Suprapubic skin (tissue), 4 donors: ENCODE measurements at places on chromosomes 6 and 20. TPM values are rescaled to one million over a fixed set of nuclear protein-coding genes. Genes with fewer than 3 reads are reported as not detected.

SASH1 gene
- 69.5 TPM for total RNA-seq

KCNG1 gene
- 0.85 TPM for total RNA-seq

MRAP2 gene
- 1.6 TPM for total RNA-seq

FERMT1 gene
- 35.8 TPM for total RNA-seq

DPPA5 gene
- total RNA-seq, result not detected

LRRC73 gene
- not detected for total RNA-seq

MDFI gene
- total RNA-seq, result 21.7 TPM

WFDC11 gene
- total RNA-seq, result not detected

GRCh38 chr6:151901009-151901411 is 93.5 kb downstream of the ESR1 start:
- H3K36me3 ChIP-seq, result no peaks in the 10 kb centered on the region
- DNase-seq, result no peak
- H3K4me3 ChIP-seq, result no peak overlapping the region
- no peaks in the 10 kb centered on the region for H3K27me3 ChIP-seq
- peaks cover 2% of the 10 kb centered on the region for H3K4me1 ChIP-seq

- no peak for DNase-seq
- H3K27ac ChIP-seq, result no peak overlapping the region
- H3K4me1 ChIP-seq, result no peaks in the 10 kb centered on the region
Measured at GRCh38 chr20:12788632-12789299, 220.0 kb upstream of the SPTLC3 start.

GRCh38 chr20:35368666-35369423 is 42.9 kb downstream of the UQCC1 start:
- H3K27me3 ChIP-seq, result no peaks in the 10 kb centered on the region
- H3K4me3 ChIP-seq, result no peak overlapping the region
- peaks cover 43% of the 10 kb centered on the region for H3K36me3 ChIP-seq
- peaks cover 2% of the 10 kb centered on the region for H3K4me1 ChIP-seq
- DNase-seq, result no peak

DNA sequence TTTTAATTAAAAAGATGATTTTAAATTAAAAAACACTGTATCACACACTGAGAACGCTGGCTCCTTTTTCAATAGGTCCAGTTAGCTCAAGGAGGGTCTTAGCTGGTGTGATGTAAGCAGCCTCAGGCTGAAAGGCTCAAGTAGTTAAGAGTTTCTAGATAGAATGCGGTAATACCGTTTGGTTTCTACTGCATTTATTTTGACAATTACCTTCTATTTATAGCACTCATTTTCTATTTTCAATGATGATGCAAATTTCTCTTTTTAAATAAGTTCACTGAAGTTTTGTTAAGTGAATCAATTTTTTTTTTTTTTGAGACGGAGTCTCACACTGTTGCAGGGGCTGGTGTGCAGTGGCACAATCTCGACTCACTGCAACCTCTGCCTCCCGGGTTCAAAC is 87.1 kb downstream of the PREX1 start:
- no peak overlapping the region for H3K4me3 ChIP-seq
- no peak for DNase-seq
- no peak overlapping the region for H3K27ac ChIP-seq
- no peaks in the 10 kb centered on the region for H3K27me3 ChIP-seq
- peaks cover 9% of the 10 kb centered on the region for H3K36me3 ChIP-seq

GRCh38 chr6:133242637-133243585 is 1.8 kb downstream of the EYA4 start:
- no peaks in the 10 kb centered on the region for H3K36me3 ChIP-seq
- no peak for DNase-seq
- peak overlapping the region; percentile 48 for H3K4me3 ChIP-seq
- peaks cover 75% of the 10 kb centered on the region for H3K27me3 ChIP-seq
- H3K27ac ChIP-seq, result no peak overlapping the region
- peaks cover 26% of the 10 kb centered on the region for H3K4me1 ChIP-seq

GRCh38 chr20:14643556-14643955 is 306.1 kb upstream of the FLRT3 start:
- H3K27me3 ChIP-seq, result no peaks in the 10 kb centered on the region
- no peaks in the 10 kb centered on the region for H3K36me3 ChIP-seq
- H3K27ac ChIP-seq, result no peak overlapping the region
- H3K4me1 ChIP-seq, result no peaks in the 10 kb centered on the region

GRCh38 chr20:52047811-52048764 is 143.5 kb downstream of the ZFP64 start:
- H3K27me3 ChIP-seq, result no peaks in the 10 kb centered on the region
- H3K4me3 ChIP-seq, result no peak overlapping the region
- no peaks in the 10 kb centered on the region for H3K36me3 ChIP-seq
- H3K4me1 ChIP-seq, result no peaks in the 10 kb centered on the region
- H3K27ac ChIP-seq, result no peak overlapping the region

- DNase-seq, result no peak
- H3K4me3 ChIP-seq, result no peak overlapping the region
- no peaks in the 10 kb centered on the region for H3K36me3 ChIP-seq
- no peaks in the 10 kb centered on the region for H3K27me3 ChIP-seq
Measured at GRCh38 chr6:51459958-51460357, 627.5 kb downstream of the PKHD1 start.

DNA sequence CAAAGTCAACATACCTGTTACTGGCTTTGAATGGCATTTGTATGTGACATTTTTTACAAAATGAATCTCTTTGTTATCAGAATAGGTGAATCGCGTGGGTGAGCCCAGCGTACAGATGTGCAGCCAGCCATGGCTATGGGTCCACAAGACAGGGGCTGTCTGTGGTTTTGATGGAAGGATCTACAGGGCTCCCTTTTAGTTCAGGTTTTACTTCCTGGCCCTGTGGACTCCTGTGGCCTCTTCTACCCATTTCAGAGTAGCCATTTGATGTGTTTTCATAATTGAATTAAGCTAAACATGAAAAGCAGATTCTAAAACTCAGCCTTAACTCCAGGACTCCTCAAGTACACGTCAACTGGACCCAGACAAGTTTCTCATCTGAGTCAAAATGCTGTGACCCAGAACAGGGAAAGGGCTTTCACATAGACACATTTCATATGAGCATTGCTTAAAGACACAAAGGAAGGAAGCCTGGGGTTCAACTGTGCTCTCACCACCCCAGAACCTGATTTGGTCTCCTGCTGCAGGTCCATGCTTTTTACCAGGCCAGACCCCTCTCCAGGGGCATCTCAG is 105.3 kb upstream of the NAA20 start:
- H3K27ac ChIP-seq, result no peak overlapping the region
- H3K36me3 ChIP-seq, result no peaks in the 10 kb centered on the region
- DNase-seq, result peak; percentile 27
- H3K4me3 ChIP-seq, result no peak overlapping the region

- peaks cover 79% of the 10 kb centered on the region for H3K4me1 ChIP-seq
- H3K27me3 ChIP-seq, result no peaks in the 10 kb centered on the region
- H3K27ac ChIP-seq, result no peak overlapping the region
- H3K36me3 ChIP-seq, result no peaks in the 10 kb centered on the region
- DNase-seq, result no peak
Measured at GRCh38 chr6:16336056-16336818, 97.8 kb downstream of the GMPR start.

DNA sequence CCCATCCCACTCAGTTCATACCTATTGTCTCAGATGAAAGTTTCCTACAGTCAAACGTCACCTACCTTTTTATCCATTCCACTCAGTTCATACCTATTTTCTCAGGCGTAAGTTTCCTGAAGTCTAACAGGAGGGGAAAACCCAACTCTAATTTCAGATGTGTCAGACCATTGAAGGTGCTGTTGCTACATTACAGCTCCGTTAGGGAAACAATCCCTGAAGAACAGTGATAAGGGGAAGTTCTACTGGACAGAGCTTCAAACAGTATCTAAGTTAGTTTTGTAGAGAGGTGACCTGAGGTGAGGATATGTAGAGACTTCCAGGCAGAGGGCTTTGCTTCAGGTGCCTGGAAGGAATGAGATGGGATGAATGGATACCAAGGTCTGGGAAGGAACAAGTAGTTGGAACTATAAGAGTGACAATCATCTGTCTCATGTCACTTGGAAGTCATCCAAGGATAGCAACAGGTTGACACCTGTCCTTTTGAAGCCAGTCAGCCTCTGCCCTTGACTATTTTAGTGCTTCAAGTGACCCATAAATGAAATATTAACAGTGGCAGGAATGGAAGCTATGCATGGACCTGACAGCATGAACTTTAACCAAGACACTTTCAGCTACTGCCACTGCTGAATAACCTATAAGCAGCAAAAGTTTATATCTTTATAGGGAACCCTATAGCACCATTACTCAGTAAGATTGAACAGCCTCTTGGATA is 191.6 kb upstream of the MOCS1 start:
- H3K4me1 ChIP-seq, result no peaks in the 10 kb centered on the region
- H3K27ac ChIP-seq, result no peak overlapping the region
- no peaks in the 10 kb centered on the region for H3K27me3 ChIP-seq
- no peak for DNase-seq
- H3K36me3 ChIP-seq, result no peaks in the 10 kb centered on the region
- H3K4me3 ChIP-seq, result no peak overlapping the region

DNA sequence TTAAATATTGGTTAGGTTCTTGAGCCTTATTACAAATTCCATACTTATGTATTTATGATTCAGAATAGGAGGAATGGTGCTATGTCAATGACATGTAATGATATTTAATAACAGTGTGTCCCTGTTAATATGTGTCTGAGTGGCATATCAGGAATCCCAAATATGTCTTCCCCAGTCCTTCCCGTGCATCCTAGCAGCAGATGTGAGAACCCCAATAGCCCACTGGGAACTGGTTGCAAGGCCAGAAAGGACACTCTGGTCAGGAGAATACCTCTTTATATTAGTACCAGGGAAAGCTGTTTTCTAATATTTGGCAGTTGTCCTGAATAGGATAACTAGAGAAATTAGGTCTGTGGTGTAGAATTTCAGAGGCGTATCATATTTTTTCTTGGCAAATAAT is 159.1 kb upstream of the PDE7B start:
- H3K4me1 ChIP-seq, result no peaks in the 10 kb centered on the region
- no peak overlapping the region for H3K27ac ChIP-seq
- H3K4me3 ChIP-seq, result no peak overlapping the region
- H3K36me3 ChIP-seq, result no peaks in the 10 kb centered on the region

- H3K4me3 ChIP-seq, result no peak overlapping the region
- no peak for DNase-seq
- H3K27me3 ChIP-seq, result no peaks in the 10 kb centered on the region
- H3K36me3 ChIP-seq, result no peaks in the 10 kb centered on the region
Measured at GRCh38 chr6:151564654-151565053, 70.8 kb downstream of the CCDC170 start.

DNA sequence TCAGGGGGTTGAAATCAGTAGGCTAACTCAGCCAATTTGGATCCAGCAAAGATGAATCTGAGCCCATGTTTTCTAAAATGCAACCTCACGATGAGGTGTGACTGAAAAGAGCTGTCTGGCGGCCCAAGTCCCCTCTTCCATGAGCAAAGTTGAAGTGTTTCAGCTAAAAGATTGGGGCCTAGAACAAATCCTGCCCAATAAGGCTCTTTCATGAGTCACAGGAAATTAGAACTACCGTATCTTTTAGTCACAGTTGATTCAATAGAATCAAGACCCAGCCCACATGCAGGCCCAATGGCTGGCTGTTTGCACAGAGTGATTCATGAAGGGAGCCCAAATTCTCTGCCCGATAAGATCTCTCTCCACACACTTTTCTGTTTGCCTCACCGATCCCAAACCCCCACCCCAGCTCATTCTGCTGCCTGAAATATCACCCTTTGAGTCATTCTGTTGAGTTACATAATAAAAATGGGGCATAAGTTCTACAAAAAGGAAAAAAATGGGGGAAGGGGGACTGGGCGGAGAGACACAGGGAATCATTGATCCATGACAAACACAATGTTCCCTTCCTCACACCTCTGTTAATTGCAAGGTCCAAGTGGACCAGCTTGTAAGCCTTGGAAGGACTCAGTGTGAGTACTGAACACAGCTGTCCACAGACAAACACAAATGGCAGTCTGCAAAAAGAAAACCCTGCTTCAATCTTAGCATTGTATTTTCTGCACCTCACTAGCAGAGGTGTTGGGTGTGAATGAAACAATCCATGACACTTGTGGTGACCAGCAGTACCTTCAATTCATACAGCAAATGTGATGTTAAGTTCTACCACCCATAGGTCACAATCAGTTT is 13.8 kb downstream of the FOXQ1 start:
- no peak for DNase-seq
- H3K36me3 ChIP-seq, result no peaks in the 10 kb centered on the region
- H3K27ac ChIP-seq, result no peak overlapping the region
- H3K27me3 ChIP-seq, result peaks cover 2% of the 10 kb centered on the region
- peaks cover 17% of the 10 kb centered on the region for H3K4me1 ChIP-seq
- no peak overlapping the region for H3K4me3 ChIP-seq

DNA sequence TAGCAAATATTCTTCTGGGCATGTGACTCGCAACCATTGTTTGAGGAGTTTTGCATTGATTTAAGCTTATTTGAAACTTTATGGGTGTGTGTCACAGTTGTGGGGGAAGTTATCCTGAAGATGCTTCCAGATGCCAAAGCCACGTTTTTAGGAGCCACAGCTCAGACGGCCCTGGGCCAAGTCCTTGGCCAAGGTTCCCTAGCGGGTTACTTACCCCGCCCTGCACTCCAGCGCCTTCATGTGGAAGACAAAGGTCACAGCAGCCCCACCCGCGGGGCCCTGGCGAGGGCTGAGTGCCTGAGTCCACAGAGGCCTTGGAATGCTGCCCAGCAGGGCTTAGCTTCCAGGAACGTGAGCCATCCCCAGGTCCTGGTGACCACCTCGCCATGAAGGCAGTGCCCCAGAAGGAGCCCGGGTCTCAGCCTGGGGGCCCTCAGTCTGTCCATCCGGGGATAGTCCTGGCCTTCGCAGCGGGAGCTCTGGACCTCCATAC is 308.3 kb downstream of the CDH4 start:
- no peaks in the 10 kb centered on the region for H3K4me1 ChIP-seq
- no peak overlapping the region for H3K4me3 ChIP-seq
- no peaks in the 10 kb centered on the region for H3K36me3 ChIP-seq
- peaks cover 4% of the 10 kb centered on the region for H3K27me3 ChIP-seq
- DNase-seq, result no peak
- no peak overlapping the region for H3K27ac ChIP-seq

- DNase-seq, result no peak
- H3K4me3 ChIP-seq, result no peak overlapping the region
- no peaks in the 10 kb centered on the region for H3K27me3 ChIP-seq
- H3K27ac ChIP-seq, result no peak overlapping the region
- no peaks in the 10 kb centered on the region for H3K4me1 ChIP-seq
Measured at GRCh38 chr6:149212892-149213801, 104.4 kb upstream of the TAB2 start.

DNA sequence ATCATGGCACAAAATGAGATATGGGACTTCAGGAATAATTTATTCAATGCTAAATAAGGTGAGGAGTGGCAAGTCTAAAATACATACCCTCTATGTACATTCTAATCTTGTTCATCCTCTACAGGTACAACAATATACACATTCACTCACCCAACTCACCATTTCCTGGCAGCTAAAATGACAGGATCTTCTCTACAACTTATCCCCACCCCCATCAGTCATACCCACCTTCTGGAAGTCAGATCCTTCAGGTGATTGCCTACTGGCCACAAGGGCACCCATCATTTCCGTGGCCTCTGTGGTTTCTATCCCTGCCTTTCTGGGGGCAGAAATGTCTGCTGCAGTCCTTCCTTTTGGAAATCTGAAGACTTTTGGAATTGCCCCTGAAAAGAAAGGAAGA is 22.8 kb upstream of the CRIP3 start:
- no peaks in the 10 kb centered on the region for H3K4me1 ChIP-seq
- no peak overlapping the region for H3K27ac ChIP-seq
- H3K27me3 ChIP-seq, result no peaks in the 10 kb centered on the region
- H3K36me3 ChIP-seq, result peaks cover 4% of the 10 kb centered on the region
